ENCODE measurements at places on chromosomes 1 and 21.

GRCh38 chr21:18089786-18090185 lies 154.8 kb upstream of the CHODL start:
- no peak for DNase-seq

- no peak for DNase-seq
These were observed 67.3 kb downstream of the VAV3 start for GRCh38 chr1:107897438-107898345.

DNA sequence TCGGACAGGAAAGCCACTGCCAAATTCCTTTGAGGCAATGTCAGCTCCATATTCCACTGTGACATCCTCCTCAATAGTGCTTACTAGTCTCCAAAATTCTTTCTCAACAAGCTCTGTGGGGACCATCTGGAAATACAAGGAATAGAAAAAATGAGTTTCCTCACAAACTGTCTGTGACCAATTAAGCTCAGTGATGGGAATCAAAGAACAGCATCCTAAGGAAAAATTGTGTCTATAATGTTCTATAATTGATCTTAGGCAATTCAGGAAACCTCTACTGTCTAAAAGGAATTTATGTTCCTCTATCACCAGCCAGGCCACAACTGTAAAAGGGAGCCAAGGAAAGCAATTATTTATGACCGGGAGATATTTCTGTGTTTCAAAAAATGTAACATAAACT lies 46.1 kb upstream of the SYT2 start:
- DNase-seq, result no peak

GRCh38 chr1:36142121-36142520 lies 7.2 kb downstream of the TRAPPC3 start:
- no peak for DNase-seq

GRCh38 chr1:58964428-58964827 lies 180.6 kb upstream of the JUN start:
- DNase-seq, result no peak

GRCh38 chr21:44836666-44837471 lies 19.0 kb upstream of the SUMO3 start:
- DNase-seq, result peak; percentile 30

GRCh38 chr1:214552174-214552608 lies 789 bp upstream of the PTPN14 start:
- DNase-seq, result no peak

DNA sequence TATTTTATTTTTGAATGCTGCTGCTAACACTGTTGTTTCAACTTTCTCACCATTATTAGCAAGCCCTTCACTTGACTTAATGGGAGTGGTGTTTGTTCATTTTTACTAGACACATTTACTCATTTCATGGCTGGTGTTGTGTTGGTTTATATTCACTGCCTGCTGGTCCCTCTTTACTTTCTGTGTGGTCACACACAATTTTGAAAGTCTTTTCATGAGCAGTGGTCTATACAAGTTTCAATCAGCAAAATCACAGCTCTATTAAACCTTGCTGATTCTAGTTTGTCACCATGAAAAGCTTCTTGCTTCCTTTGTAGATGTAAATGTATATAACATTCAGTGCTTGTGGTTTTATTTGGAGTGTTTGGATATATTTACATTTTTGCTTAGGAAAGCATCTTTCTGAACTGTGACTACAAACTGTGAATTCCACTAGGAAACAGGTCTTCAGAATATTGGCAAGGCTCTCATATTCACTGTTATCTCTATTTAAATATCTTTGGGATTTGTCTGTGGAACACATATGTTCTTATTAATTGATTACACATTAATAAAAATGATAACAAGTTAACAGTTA lies 22.8 kb downstream of the ATP6V1G3 start:
- DNase-seq, result no peak

- DNase-seq, result no peak
These were observed 176.9 kb upstream of the FMN2 start for GRCh38 chr1:239914751-239915231.

DNA sequence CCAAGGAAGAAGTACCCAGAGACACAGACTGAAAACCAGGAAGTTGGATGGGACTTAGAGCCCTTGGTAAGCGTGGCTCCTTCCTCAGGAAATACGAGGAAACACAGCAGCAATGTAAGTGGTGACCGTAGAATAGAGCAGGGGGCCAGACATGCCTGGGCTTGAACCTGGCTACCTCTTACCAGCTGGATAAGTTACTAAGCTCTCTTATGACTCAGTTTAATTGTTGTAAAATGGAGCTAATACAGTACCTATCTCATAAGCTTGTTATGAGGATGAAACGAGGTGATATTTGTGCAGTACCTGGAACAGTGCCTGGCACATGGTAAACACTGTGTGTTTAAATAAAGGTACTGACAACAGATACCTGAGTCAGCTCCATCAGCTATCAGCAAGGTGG lies 19.2 kb downstream of the EBNA1BP2 start:
- no peak for DNase-seq

- no peak for DNase-seq
These were observed 13.0 kb downstream of the DOP1B start for GRCh38 chr21:36169470-36170128.

GRCh38 chr1:8520483-8520966 lies 202.6 kb downstream of the SLC45A1 start:
- DNase-seq, result no peak

- DNase-seq, result no peak
These were observed 975.6 kb downstream of the NCAM2 start for GRCh38 chr21:21973806-21974205.

GRCh38 chr1:212814537-212815334 lies 23.0 kb downstream of the TATDN3 start:
- peak; percentile 92 for DNase-seq

DNA sequence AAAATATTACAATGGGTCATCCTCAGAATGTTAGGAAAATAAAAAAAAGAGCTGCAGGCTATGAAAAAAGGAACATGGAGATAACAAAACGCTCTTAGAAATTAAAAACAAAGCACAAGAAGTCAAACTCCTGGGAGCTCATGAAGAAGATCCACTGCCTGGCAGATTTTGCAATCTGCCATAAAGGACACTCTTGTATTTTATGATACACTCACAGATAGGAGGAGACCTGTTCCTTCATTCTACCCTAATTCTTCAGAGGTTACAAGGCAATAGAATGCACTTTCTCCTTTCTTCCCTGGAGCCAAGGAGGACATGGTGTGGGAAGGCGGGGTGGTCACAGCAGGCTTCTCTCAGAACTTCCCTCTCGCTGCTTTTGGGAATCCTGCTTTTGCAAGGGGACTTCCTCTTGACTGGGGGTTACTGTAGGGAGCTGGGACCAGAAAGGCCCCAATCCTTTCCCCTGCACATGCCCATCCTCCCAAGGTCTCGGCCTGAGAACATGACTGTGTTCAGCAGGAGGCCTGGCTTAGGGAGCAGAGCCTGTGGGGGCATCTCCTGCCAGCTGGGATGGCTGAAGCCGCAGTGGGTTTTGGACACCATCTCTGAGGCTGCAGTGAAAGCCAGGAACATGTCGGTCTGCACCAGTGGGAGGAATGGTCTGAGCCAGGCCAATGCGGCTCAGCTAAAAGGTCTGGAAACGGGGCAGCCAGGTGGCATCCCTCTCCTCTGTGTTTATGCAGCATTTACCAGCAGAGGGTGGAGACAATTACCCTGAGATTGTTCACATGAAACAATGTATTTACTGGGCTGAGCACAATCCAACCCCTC lies 44.8 kb downstream of the GPR161 start:
- DNase-seq, result no peak

GRCh38 chr1:34876406-34876805 lies 16.9 kb upstream of the SMIM12 start:
- DNase-seq, result no peak

- DNase-seq, result no peak
These were observed 500.4 kb downstream of the PTPRU start for GRCh38 chr1:29736582-29737188.

DNA sequence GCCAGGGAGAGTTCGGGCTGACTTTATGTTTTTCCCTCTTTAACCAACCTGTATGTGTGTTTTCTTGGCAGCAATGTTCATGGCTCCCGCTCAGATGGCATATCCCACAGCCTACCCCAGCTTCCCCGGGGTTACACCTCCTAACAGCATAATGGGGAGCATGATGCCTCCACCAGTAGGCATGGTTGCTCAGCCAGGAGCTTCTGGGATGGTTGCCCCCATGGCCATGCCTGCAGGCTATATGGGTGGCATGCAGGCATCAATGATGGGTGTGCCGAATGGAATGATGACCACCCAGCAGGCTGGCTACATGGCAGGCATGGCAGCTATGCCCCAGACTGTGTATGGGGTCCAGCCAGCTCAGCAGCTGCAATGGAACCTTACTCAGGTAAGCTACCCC lies 33.6 kb upstream of the ZFP69B start:
- DNase-seq, result no peak

GRCh38 chr1:167630568-167631385 lies 745 bp downstream of the RCSD1 start:
- DNase-seq, result no peak

- DNase-seq, result no peak
These were observed 68.5 kb downstream of the ACBD6 start for GRCh38 chr1:180433873-180434272.

DNA sequence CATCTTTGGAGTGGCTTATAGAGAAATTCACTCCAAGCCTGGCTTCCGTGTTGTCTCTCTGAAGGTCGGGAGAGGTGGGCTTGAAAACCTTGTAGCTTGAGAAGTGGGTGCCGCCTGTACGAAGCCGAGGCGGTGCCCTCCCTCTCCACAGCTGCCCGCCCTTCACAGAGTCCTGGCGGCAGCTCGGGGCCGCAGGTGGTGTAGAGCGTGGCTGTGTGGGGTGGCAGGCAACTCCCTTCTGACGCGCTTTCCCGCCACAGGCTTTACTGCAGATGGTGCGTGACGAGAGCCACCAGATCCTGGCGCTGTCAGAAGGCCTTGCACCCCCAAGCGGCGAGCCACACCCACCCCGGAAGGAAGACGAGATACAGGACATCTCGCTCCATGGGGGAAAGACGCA lies 33.1 kb upstream of the DIP2A start:
- no peak for DNase-seq

DNA sequence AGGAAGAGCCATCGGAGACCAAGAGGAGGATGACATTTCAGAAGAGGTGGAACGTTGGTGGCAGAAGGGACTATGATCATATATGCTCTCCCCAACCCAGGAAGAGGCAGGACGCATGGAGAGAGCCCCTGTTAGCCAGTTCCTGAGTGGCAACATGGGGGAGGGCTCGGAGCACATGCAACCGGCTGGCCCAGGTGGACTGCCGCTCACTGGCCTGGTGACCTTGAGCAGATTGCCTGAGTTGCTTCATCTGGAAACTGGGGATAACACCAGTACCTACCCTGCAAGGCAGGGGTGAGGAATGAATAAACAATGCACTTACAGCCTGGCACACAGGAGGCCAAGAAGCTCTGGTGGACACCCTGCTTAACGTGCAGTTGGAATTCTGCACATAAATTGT lies 29.0 kb downstream of the SYT6 start:
- no peak for DNase-seq

DNA sequence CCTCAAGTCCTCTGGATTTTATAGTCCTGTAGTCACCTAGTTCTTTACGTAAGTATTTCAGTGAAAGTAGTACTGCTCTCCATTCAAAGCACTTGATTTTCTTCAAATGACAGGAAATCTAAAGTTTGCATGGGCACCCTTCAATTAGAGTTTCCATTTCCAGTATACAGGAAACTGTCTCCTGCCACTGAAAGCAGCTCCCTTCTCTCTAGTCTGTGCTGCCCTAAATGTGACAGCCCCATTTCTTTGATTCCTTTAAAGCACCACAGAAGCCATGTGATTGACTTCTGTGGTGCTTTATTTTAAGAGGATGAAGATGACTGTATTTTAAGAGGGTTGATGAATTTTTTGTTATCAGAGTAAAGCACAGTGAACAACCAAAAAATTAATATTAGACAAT lies 226.1 kb downstream of the DNAH14 start:
- DNase-seq, result no peak

DNA sequence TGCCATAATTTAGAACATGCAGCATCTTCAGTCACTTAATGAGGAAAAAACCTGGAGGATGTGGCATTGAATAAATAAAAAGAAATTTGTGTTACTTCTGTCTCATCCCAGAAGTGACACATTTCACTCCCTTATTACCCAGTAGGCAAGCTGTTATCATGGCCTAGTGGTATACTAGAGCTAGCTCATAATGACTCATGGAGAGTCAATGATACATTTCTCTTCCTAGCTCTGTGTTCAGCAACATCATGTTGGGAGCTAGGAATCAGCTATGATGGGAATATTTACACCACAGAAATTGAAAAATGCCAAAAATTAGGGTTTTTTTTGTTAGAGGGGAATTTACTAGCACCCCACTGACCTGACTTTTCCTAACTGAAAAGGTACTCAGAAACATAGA lies 182.7 kb downstream of the HMCN1 start:
- DNase-seq, result no peak

DNA sequence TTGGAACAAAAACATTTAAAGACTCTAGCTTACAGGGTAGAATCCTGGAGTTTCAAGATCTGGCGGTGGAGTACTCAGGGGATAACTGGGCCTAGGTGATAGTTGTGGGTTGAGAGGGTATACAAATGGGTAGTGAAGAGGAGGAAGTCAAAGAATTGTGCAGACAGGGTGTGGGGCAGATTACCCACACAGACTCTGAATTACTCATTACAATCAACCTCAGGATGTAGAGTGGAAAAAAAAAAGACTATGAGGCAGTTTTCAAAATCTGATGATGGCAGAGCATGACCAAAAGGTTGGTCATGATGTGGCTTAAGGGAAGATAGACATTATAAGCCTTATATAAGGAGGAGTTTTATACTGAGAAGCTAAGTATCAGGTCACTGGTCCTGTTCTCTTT lies 44.1 kb upstream of the GLIS1 start:
- DNase-seq, result no peak

DNA sequence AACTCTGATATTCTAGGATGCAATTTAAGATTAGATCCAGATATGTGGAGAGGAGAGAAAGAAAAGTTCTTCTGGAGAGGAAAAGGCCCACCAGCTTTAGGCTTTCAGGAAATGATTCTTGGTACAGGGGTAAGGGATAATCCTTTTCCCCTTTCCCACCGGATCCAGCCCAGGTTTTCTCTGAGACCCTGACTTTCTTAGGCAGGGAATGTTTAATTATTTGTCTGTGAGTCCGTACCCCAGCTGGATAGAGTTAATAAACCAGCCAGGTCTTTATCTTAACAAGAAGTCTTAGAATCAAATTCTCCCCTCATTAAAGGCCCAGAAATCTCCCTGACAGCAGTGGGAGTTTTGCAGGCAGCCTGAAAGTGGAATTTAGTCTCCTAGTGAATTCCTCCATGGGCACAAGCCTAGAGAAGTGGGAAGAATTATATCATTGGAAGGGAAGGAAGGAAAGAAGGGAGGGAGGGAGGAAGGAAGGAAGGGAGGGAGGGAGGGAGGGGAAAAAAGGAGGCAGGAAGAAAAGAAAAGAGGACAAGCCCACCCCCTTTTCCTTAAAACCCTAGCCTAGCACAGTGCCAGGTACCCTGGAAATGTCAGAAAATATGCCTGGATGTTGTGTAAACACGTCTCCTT lies 189.0 kb downstream of the PLPP3 start:
- DNase-seq, result no peak

GRCh38 chr1:3463013-3463385 lies 8.5 kb downstream of the ARHGEF16 start:
- DNase-seq, result no peak

GRCh38 chr21:17610911-17611310 lies 1.8 kb downstream of the BTG3 start:
- DNase-seq, result no peak
